ENCODE measurements at places on chromosomes 3 and 15. TPM values are rescaled to one million over a fixed set of nuclear protein-coding genes. Genes with fewer than 3 reads are reported as not detected.

The MFN1 gene
- 26.3 TPM for total RNA-seq

The RTP1 gene
- total RNA-seq: not detected

The FSD2 gene
- total RNA-seq: not detected

The FEZF2 gene
- total RNA-seq: not detected

GRCh38 chr3:112709911-112710310, 69.0 kb upstream of the CCDC80 start:
- DNase-seq: no peak

The RAF1 gene
- 183 TPM for total RNA-seq

- DNase-seq: no peak
Observed at GRCh38 chr3:27677565-27677964, 44.6 kb downstream of the EOMES start.

The NR2E3 gene
- total RNA-seq: 0.92 TPM

The EOMES gene
- 0.63 TPM for total RNA-seq

DNA sequence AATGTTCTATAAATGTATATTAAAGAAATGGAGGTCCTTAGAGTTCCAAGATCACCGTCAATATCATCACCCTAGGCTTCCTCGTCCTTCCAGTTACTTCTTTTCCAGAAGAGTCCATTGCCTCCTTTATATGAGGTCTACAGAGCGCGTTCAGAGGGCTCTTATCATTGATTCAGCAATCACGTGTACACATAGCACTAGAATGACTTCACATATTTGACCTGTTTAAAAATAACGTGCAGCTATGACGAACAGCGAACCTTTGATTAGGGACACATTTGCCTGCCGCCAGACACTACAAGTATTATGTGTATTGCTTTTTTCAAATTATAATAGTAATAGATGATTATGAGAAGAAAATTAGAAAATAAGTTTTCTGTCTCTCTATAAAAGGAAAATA, 26.0 kb downstream of the IGF1R start:
- DNase-seq: no peak

GRCh38 chr15:80890341-80891005, 99.1 kb downstream of the MESD start:
- no peak for DNase-seq

All from thoracic aorta (tissue), 2 donors.